ENCODE measurements at places on chromosomes 2 and 18.

- DNase-seq, result no peak
These were observed 119.0 kb upstream of the CDH7 start for GRCh38 chr18:65631766-65632165.

DNA sequence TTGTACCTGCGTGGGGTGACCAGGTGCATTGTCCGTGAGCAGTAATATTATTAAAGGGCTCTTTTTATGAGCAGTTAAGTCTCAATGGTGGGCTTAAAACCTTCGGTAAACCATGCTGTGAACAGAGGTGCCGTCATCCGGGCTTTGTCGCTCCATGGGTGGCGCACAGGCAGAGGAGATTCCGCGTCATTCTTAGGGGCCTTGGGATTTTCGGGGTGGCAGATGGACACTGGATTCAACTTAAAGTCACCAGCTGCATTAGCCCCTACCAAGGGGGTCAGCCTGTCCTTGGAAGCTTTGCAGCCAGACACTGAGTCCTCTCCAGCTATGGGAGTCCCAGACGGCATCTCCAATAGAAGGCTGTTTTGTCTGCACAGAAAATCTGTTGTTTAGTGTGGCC lies 107.7 kb downstream of the NFATC1 start:
- no peak for DNase-seq

DNA sequence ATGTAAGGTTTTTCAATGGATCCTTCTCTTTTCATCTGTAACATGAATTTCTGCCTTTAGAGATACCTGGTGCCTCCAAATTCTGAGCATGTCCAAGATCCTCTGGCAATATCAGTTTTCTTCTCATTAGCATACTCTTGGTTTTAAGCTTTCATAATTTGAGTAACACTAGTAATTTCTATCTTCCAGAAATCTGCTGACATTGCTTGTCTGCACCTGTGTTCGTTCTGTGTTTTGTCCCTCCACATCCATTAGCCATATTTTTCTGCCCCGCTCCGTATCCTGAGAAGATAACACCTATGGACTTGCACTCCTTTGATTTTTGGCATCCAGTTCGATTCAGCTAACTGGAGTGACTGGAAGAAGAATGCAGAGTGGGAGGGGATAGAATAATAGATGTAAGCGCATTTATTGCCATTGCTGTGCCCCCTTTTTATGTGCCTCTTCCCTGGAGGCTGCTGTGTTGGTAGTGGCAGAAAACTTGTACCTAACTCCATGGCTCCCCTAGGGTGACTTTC lies 32.3 kb upstream of the ITSN2 start:
- no peak for DNase-seq

- DNase-seq, result no peak
These were observed 8.0 kb downstream of the GALNT1 start for GRCh38 chr18:35589546-35589945.

- no peak for DNase-seq
These were observed 3.0 kb downstream of the NEURL3 start for GRCh38 chr2:96501886-96502810.

GRCh38 chr18:46158499-46158898 lies 54.3 kb downstream of the HAUS1 start:
- DNase-seq, result no peak

GRCh38 chr2:691821-692761 lies 14.9 kb upstream of the TMEM18 start:
- no peak for DNase-seq

GRCh38 chr18:13371689-13372418 lies 153.3 kb downstream of the LDLRAD4 start:
- no peak for DNase-seq

DNA sequence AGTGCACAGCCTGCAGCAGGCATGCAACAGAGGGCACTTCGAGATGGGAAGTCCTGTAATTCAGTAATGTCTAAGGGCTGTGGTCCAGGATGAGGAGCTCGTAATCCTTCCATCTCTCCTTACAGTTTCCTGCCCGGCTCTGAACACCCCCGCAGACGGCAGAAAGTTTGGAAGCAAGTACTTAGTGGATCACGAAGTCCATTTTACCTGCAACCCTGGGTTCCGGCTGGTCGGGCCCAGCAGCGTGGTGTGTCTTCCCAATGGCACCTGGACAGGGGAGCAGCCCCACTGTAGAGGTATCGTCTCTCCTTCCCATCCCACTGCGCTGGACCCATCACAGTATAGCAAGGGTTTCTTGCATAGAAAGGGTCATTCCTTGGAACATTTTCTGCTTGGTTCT lies 26.7 kb downstream of the FBLN7 start:
- DNase-seq, result no peak

All from HEK293T (cell line).